Naive thymus-derived CD4-positive, alpha-beta T cell (primary cell): ENCODE measurements at places on chromosomes 12 and 14. TPM values are rescaled to one million over a fixed set of nuclear protein-coding genes. Genes with fewer than 3 reads are reported as not detected.

GRCh38 chr14:104882325-104882973, 17.4 kb downstream of the CEP170B start:
- H3K27ac ChIP-seq, result no peak overlapping the region
- no peak overlapping the region for H3K4me3 ChIP-seq
- H3K36me3 ChIP-seq, result no peaks in the 10 kb centered on the region

GRCh38 chr14:30115756-30116155, 188.1 kb upstream of the PRKD1 start:
- no peak for DNase-seq
- H3K4me1 ChIP-seq, result no peaks in the 10 kb centered on the region
- H3K27ac ChIP-seq, result no peak overlapping the region
- H3K27me3 ChIP-seq, result no peaks in the 10 kb centered on the region
- H3K4me3 ChIP-seq, result no peak overlapping the region

HVCN1 gene
- total RNA-seq, result 24.8 TPM

GRCh38 chr14:74133833-74134481, 49.2 kb downstream of the LIN52 start:
- no peak overlapping the region for H3K4me3 ChIP-seq
- DNase-seq, result no peak
- no peak overlapping the region for H3K27ac ChIP-seq
- no peaks in the 10 kb centered on the region for H3K36me3 ChIP-seq
- peaks cover 14% of the 10 kb centered on the region for H3K4me1 ChIP-seq

GRCh38 chr14:29846339-29847055, 81.2 kb downstream of the PRKD1 start:
- H3K36me3 ChIP-seq, result no peaks in the 10 kb centered on the region
- H3K4me3 ChIP-seq, result no peak overlapping the region
- no peaks in the 10 kb centered on the region for H3K27me3 ChIP-seq

GRCh38 chr12:2429032-2429431, 365.7 kb upstream of the FKBP4 start:
- no peak overlapping the region for H3K27ac ChIP-seq
- H3K4me3 ChIP-seq, result no peak overlapping the region
- H3K36me3 ChIP-seq, result no peaks in the 10 kb centered on the region
